ENCODE measurements at places on chromosomes 12 and 14.

DNA sequence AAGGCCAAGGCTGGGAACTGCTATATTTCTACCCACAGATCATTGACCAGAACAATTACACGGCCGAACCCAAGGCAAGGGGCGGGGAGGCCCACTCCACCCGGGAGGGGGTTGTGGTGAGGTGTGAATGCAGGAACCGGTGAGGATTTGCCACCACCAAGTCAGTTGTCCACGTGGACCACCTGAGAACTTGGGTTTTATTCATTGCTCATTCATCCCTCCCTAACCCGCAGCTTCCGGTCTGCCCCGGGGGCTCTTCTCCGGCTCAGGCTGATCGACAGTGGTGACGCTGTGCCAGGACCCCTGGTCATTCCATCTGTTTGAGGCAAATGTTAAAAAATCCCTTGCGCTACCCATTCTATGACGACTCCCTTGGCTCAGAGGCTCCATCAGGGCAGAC is 127.7 kb upstream of the RTL1 start:
- no peak for DNase-seq

- no peak for DNase-seq
These were observed 88.0 kb upstream of the MBIP start for GRCh38 chr14:36408388-36408787.

DNA sequence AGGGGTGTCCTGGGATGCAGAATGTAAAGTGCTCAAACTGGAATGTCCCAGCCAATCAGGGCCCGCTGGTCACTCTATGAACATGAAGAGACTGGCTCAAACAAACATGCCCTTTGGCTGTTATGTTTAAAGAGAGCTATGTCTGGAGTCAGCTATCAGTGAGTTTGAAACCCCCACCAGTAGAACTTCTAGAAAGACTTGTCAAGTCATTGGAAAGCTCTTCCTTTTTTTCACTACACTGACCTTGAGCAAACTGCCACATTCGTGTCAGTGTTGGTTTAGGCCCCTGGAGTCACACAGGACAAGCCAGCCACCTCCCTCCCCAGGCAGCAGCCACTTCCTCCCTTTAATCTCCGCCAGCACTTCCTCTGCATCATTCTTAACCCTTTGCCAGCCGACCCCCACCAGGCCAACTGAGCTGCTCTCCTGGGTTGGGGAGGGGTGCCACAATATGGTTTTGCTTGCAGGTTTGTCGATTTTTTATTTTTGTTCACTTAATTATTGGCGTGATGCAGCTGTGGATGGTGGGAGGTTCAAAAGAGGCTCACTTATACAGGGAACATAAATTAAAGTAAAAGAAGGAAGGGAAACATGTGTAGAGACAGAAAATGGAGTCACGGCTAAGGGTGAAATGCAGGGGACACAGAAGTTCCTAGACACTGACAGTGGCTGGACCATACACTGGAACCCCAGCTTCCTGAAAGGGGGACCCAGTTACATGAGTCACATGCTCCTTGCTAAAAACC is 25.3 kb downstream of the CMKLR1 start:
- DNase-seq: no peak

GRCh38 chr14:57199921-57200320 is 68.8 kb downstream of the EXOC5 start:
- no peak for DNase-seq

DNA sequence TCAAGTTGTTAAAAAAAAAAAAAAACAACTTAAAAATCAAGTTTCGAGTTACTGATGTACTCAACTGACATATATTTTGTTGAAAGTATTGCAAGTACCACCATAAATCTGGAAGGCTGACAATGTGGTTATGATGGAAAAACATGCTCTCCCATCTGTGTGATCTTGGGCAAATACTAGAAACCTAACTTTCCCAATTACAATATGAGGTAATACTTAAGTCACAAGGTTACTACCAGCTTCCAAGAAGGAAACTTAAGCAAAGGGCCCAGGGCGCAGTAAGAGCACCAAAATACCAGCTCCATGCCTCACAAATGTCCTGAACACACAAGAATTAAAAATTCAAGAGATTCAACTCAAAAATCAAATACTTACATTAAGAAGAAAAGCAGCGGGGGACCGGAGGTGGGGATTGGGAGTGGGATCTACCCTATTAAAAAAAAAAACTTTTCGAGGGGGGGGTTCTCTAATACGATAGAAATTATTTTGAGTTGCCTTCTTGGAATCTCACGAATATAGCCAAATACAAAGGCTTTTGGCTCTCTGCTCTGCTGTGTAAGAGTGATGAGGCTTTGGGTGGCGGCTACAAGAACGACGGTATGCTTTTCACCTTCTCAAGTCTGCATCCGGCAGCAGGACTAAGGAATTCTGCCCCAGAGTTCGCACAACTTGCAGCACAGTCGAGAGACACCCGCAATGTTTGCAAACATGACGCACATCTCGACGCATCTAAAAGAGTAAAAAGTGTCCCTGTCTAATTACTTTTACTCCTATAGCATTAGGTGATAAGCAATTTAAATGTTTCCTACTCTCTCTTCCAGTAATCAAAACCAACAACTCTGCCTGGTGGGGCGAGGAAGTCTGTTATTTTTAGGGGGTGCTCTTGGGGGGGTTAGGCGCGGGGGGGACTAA is 1.1 kb downstream of the SAV1 start:
- no peak for DNase-seq

DNA sequence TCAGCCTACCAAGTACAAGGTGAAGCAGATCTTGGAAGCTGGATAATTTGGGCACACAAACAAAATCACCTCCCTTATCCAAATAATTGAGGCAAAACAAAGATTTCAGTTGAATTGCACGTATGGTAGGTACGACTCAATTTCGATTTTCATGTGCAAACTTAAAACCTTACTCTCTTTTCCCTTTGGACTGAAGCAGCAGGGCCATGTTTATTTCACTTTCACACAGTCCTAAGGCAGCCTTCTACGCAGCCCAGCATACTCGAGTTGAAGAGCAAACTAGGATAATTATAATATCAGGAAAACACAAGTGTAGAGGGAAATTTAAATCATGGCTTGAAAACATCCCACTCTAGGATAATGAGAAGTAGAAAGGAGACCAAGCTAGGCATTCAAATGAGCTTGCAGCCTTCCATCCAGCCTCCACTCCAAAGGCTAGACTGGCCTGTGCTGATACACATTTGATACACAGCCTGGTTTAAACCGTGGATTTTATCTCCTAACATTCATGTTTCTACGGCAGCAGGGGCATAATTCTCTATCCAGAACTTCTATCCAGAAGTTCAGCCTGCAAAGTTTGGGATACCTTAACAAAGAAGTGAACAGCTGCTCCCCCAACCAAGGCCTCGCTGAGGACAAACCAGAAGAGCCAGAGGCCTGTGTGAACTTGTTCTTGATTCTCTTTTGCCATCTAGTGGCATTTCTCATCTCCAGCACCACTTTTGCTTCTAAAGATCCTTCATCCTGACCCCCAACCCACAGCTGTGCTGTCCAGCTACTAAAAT is 2.4 kb upstream of the RNASE7 start:
- no peak for DNase-seq

GRCh38 chr14:55535516-55536203 is 44.3 kb upstream of the KTN1 start:
- no peak for DNase-seq

- DNase-seq: no peak
These were observed 241.4 kb upstream of the PDZRN4 start for GRCh38 chr12:40946612-40947194.

DNA sequence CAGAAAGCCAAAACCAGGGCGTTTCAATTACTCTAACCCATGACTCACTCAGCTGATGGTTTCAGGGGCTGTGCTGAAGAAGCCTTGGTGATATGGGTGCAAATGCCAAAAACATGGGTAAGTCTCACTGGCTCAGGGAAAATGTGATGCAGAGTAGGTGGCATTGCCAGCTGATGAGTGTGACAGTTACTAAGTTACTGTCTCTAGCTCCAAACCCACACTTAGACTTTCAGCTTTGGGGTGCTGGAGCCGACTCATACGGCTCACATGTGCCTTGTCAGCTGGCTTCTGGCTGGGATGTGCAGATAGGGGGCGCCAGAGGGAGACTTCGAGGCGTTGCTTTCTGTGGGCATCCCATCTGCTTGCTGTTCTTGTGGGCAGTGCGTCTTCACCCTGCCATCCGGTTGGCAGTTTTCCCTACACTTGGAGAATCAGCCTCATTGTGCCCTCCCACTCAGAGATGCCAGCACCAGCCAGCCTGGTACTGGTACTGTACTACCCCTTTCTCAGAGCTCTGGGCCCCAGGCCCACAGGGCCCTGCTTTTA is 11.1 kb upstream of the KRT7 start:
- no peak for DNase-seq

GRCh38 chr14:82080370-82080769 is 546.7 kb upstream of the SEL1L start:
- no peak for DNase-seq

DNA sequence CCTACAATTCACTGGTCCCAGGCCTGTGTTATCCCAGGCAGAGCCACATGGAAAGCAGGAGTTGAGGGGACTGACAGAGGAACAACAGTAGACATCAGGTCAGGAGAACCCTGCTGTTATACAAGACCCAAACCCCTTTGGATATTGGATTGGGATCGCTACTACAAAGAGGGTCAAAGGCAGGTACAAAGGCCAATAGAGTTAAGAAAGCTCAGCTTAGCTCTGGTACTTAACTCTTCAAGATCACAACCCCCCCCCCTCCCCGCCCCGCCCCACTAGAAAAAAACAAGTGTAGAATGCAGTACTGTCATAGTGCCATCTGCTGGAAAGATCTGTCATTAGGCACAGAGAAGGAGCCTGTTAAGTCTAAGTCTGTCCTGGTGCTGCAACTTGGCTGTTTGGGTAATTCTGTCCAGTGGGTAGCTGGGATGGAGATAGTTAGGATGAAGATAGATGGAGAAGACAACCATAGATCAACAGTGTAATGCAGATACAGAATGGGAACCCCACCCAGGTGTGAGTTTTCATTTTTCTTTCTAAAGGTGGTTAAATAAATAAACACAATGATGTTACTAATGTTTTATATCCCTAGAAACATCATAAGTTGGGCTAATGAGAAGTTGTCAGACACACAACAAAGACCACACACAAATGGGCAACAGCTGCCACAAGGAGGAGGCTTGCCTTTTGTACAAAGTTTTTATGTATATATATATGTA is 17.2 kb downstream of the REM2 start:
- DNase-seq: peak; percentile 22

DNA sequence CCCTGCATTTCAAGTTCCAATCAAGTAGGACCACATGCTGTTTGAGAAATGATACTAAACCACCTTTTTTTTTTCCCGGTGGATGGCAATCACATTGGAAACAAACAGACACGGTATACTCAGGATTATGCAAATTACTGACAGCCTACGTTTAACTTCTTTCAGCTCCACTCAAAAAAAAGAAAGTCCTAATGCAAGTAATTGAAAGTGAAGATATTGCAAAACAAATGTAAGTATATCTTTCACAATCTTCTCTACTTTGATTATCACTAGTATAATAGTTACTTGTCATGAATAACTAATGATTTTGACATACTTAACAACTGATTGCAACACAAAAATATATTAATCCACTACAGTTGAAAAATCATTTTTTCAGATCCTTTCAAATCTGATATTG is 2.6 kb upstream of the OSBPL8 start:
- no peak for DNase-seq

DNA sequence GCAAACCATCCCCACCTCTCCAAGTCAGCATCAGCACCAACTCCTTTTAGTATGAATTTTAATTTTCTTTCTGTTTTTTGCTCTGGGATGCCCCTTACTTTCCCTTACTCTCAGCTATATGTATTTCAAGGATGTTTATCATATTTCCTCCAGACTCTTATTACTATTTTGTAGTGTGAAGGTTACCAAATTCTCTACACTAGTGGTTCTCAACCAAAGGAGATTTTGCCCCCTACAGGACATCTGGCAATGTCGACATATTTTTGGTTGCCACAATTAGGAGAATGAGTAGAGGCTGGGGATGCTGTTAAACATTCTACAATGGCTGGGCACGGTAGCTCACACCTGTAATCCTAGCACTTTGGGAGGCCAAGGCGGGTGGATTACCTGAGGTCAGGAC is 29.1 kb upstream of the SOS2 start:
- no peak for DNase-seq

- DNase-seq: no peak
These were observed 84.6 kb downstream of the SETD3 start for GRCh38 chr14:99395909-99396530.

GRCh38 chr12:38823314-38823713 is 82.1 kb downstream of the CPNE8 start:
- DNase-seq: no peak

DNA sequence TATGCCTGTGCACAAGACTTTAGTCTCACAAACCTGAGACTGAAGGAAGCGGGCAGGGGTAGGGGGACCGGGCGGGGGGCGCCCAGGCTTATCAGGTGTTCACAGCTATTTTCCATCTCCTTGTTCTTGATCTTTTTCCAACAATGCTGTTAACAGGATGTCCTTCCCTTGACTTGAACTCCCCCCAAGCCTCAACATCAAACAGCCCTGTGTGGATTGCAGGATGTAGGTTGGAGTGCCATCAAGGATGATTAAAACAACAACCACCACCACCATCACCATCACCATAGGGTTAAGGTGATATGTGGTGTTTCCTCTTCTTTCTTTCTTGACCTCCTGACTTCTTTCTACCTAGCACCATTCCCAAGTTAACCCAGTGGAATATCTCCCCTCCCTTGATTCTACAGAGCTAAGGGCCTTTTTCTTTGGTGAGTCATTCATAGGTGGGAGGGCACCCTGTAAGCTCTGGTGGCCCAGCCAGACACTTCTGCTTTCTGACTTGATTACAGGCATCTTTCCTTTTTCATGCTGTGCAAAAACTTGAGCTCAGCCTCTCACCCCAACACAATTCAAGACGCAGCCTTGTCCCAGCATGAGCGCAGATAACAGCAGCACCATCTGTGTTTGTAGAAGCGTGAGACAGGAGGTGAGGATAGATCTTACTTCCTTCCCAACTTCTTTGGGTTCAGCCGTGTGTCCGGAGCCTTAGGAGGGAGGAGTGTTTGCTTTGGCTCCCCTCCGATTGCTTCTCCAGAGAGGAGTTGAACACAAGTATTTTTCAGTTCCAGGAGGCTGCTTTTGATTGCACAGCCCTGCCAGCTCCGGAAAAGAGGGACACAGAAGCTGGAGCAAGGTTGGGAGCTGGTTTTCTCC is 26.8 kb downstream of the FLVCR2 start:
- DNase-seq: no peak

DNA sequence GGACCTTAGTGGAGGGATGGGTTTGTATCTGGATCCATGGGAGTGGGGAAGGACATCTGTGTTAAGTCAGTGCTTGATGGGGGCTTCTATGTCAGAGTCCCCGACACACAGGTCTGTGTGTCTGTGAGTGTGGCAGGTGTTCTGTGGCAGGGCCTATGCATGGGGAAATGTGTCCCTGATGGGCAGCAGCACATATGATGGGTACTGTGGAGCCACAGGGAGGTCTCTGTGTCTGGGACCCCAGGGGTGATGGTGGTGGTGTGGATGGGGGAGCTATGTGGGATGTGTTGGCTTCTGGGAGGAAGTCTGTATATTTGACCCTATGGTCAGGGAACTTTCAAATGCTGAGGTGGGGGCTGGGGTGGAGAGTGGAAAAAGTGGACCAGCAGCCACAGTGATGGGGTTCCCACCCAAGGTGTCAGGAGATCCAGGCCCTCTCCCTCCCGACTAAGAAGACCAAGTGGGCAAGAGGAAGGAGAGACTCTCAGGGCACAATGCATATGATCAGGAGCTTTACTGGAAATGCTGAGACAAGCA is 16.5 kb downstream of the KRT7 start:
- DNase-seq: no peak

Data from GM18507 (cell line).